ENCODE measurements at places on chromosomes 2 and 18.

- no peak for DNase-seq
These were observed 138.7 kb downstream of the SPP2 start for GRCh38 chr2:234189230-234189629.

DNA sequence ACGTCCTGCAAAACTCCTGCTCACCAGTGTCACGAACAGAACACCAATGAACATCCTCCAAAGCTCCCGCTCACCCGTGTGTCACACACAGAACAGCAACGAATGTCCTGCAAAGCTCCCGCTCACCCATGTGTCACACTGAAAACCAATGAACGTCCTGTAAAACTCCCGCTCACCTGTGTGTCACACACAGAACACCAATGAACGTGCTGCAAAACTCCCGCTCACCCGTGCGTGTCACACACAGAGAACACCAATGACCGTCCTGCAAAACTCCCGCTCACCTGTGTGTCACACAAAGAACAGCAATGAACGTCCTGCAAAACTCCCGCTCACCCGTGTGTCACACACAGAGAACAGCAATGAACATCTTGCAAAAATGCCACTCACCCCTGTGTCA is 20.5 kb upstream of the FAM110C start:
- DNase-seq: no peak

- DNase-seq: no peak
These were observed 856.3 kb upstream of the SALL3 start for GRCh38 chr18:78123144-78123909.

DNA sequence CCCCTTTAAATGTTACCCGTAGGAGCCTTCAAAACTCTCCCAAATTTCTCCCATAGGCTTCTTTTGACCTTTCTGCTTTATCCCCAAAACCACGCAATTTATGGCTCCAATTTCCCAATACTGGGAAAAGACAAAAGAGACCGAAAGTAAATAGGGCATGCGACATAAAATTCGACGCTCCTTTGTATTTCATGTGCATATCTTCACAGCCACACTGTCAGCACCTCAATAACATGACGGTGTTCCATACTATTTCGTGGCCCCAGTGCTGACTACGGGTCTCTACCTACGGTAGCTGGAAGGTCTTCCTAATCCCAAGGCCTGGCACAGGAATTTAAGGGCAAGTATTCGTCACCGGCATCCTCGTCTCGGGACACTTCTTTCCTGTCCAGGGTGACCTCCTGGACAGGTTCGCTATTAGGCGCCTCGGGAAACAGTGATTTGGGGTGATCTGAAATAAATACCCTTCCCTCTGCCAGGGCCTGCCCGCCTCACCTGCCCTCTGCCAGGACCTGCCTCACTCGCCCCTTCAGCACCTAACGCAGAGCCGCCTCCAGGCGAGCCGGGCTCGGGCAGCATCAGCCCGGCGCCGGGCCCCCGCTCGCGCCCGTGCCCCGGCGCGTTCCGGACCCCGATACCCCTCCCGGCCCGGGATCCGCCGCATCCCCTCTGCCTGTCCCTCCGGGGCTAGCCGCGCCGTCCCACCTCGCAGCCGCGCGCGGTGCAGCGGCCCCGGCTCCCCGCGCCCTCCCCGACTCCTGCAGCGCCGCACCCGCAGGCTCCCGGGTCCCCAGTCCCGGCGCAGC is 680 bp downstream of the DTNB start:
- peak; percentile 56 for DNase-seq

DNA sequence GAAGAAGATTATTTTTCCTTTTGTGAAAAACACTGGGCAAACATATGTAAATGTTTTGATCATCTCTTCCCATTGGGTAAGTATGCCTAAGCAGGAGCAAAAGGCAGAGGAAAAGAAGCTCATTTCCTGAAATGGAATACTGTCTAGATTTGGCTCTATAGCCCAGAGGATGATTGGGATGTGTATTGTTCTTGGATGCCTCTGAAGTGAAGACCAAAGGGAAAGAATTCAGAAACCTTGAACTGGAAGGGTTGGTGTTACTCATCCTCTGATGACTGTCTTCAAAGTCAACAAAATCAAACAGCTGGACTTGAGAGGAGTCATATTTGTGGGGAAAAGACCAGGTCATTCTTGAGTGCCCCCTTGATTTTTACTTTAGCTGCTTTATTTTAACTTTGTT is 112.6 kb upstream of the NT5C1B start:
- no peak for DNase-seq

- peak; percentile 77 for DNase-seq
These were observed 713.4 kb downstream of the LRRTM4 start for GRCh38 chr2:76808732-76809131.

DNA sequence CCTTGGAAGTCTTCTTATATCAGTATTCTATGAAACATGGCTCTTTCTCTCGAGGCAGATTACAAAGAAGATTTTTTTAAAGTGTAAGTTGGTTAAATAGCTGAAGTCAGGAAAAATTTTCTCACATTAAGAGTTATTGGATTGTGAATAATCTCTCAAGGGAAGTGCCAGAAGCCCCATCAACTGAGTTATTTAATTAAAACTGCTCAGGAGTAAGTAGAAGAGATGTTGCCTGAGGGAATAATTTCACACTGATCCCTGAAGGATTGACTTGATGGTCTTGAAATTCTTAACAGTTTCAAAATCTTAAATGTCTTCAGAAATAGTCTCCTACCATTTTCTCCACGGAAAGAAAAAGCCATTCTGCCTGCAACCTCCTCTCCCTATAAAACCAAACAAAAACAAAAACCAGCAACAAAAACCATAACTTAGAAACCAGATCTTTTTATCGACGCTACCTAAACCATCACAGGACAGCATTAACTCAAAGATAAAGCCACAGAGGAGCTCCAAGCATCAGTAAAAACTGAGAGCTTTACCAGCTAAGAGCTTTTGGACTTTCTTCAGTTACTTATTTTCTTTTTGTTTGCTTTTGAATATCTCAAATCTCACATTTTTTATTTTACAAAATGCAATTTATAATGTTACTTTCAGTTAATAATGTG is 12.9 kb downstream of the CD226 start:
- DNase-seq: no peak

DNA sequence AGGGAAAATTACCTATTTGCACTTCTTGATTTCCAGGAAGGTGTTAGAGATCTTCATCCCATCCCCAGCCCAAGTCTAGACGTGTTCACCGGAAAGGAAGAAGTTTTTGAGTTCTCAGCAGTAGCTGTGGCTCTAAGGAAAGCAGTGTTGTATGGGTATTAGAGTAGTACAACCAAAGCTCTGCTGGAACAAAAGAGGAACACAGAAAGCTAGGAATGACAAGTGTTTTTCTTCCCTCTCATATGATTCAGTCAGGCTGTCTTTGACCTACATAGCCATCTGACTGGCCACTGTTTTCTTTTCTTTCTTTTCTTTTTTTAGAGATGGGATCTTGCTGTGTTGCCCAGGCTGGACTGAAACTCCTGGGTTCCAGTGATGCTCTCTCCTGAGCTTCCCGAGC is 82.7 kb upstream of the SLC39A10 start:
- no peak for DNase-seq

- DNase-seq: no peak
These were observed 30.3 kb downstream of the GPR75 start for GRCh38 chr2:53829273-53829979.

DNA sequence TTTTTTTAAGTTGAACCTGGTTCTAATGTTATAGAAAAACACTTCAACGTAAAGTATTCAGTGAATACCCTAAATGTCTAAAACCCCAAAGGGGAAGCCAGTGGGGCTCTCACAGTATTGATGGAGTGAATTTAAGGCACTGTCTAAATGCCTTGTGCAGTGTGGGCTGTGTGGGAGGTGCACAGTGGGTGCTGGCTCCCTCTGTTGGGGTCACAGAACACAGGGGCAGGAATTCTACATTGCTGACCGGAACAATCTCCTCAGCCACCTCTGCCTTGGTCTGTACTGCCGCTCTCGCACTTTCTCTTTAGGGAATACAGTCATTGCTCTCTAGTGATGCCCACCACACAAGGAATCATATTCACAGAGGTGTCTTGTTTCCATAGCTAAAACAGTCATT is 45.4 kb downstream of the SPRED2 start:
- no peak for DNase-seq

- no peak for DNase-seq
These were observed 258.3 kb downstream of the MBD5 start for GRCh38 chr2:148279216-148279615.

DNA sequence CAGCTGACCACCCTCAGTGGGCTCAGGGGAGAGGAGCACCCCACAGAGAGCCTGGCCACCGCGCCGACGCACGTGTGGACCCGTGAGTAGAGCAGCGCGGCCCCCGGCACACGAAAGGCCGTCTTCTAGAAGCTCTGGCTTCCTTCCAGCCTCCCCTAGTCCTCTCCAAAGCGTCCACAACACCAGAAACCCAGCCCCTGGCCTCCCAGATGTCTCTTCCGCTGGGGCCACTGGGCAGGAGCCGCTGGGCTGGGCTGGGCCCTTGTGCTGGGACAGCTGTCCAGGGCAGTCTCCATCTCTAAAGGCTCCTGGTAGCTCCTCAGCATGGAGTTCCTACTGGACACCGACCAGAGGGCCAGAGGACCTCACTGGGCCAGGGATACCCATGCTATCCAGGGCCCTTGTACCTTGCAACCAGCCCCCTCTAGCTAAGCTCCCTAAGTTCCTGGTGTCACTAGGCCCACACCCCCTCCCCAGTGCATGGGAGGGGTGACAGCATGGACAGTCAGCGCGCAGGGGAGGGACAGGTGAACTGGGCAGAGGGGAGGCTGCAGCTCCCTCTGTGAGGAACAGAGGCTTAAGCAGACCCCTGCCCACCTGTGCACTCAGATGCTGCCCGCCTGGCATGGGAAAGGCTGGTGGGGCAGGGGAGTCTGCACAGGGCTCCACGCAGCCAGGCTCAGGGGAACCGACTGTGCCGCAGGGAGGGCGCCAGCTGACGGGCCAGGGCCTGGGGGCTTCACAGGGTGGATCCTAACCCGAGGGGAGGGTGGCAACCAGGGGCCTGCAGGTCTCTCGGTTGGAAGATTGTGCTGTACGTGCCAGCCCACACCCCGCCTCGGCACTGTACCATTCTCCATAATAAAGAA is 32.9 kb downstream of the MTERF4 start:
- DNase-seq: no peak

GRCh38 chr2:200431996-200432705 is 77.7 kb downstream of the KCTD18 start:
- no peak for DNase-seq

- DNase-seq: peak; percentile 14
These were observed 927.0 kb upstream of the CRIM1 start for GRCh38 chr2:35428548-35428947.

DNA sequence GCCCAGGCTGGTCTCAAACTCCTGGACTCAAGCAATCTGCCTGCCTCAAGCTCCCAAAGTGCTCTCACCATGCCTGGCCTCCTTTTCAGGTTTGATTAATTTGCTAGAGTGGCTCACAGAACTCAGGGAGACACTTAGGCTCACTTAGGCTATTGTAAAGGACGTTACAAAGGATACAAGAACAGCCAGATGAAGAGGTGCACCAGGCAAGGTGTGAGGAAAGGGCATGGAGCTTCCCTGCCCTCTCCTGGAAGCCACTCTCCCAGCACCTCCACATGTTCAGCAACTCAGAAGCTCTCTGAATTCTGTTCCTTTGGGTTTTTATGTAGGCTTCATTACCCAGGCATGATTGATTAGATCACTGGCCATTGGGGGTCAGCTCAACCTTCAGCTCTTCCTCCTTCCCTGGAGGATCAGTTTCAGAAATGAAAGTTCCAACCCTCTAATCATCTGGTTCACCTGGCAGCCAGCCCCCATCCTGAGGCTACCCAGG is 78.7 kb upstream of the RGPD5 start:
- no peak for DNase-seq

GRCh38 chr18:4734903-4735302 is 279.8 kb upstream of the DLGAP1 start:
- DNase-seq: no peak

DNA sequence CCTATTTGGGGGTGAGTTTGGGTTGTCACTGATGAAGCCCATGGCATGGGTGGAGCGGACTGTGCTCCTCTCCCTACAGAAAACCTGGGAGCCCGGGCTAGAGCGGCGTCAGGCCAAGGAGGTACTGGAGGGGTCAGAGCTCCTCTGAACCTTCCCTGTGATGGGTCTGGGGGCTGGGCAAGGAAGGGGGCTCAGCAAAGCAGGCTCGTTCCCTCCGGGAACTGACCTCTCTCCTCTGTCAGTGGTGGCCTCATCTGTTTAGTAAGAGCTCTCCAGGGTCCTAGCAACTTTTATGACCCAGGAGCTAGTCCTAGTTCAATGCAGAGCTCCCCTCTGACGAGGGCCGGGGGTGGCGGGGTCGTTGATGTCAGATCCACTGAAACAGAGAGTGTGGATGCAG is 62.4 kb upstream of the OTOF start:
- no peak for DNase-seq

GRCh38 chr2:126449677-126450076 is 206.3 kb upstream of the GYPC start:
- DNase-seq: no peak

DNA sequence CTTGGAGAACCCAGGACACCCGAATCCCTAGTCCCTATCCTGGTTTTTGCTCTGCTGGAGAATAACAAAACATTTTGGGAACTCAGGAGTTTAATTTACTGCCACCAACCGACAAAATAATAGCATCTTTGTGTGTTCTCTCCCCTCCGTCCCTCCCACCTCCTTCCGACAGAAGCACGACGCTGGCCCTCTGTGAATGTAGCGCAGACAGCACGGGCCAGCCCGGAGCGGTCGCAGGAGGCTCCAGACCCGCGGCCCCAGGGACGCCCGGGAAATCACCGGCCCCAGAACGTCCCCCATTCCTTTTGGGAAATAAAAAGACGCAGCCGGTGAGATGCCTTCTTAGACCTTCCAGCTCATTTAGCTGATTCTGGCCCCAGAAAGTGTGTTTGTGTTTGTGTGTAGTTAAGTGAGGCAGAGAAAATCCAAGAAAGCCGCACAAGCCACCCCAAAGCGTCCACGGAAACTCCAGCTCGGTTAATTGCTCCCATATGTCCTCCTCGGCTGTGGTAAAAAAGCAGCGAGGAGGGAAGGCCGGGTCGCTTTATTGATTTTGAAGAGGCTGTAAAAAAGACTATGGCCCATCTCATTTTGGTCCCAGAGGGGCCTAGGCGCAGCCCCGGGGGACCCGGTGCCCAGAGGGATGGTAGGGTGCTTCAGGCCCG is 577 bp upstream of the TANC1 start:
- peak; percentile 70 for DNase-seq
